ENCODE measurements at places on chromosomes 5 and 9. TPM values are rescaled to one million over a fixed set of nuclear protein-coding genes. Genes with fewer than 3 reads are reported as not detected.

JMY gene
- 6.3 TPM for total RNA-seq

FGD3 gene
- total RNA-seq: 43.5 TPM

ZNF366 gene
- total RNA-seq: not detected

TAF11L5 gene
- total RNA-seq: not detected

NME5 gene
- total RNA-seq: not detected

MAP1B gene
- total RNA-seq: 0.09 TPM

GRCh38 chr5:7871653-7872052, 2.7 kb downstream of the MTRR start:
- no peaks in the 10 kb centered on the region for H3K27me3 ChIP-seq
- peaks cover 58% of the 10 kb centered on the region for H3K36me3 ChIP-seq
- peak overlapping the region; percentile 10 for H3K4me3 ChIP-seq
- peaks cover 65% of the 10 kb centered on the region for H3K4me1 ChIP-seq
- peak; percentile 7 for DNase-seq
- H3K27ac ChIP-seq: peak overlapping the region; percentile 25

GRCh38 chr9:131045300-131046092, 36.5 kb downstream of the LAMC3 start:
- peaks cover 2% of the 10 kb centered on the region for H3K27me3 ChIP-seq
- no peaks in the 10 kb centered on the region for H3K36me3 ChIP-seq
- H3K4me3 ChIP-seq: no peak overlapping the region
- peak; percentile 56 for DNase-seq
- no peak overlapping the region for H3K27ac ChIP-seq

- DNase-seq: no peak
- H3K4me1 ChIP-seq: no peaks in the 10 kb centered on the region
- H3K27me3 ChIP-seq: no peaks in the 10 kb centered on the region
- no peak overlapping the region for H3K27ac ChIP-seq
Measured at GRCh38 chr5:30908356-30908755, 285.1 kb upstream of the CDH6 start.

GRCh38 chr9:97905228-97905627, 17.1 kb downstream of the TRMO start:
- peaks cover 31% of the 10 kb centered on the region for H3K36me3 ChIP-seq
- no peaks in the 10 kb centered on the region for H3K27me3 ChIP-seq
- peaks cover 77% of the 10 kb centered on the region for H3K4me1 ChIP-seq
- peak overlapping the region; percentile 89 for H3K27ac ChIP-seq
- H3K4me3 ChIP-seq: peak overlapping the region; percentile 78

DNA sequence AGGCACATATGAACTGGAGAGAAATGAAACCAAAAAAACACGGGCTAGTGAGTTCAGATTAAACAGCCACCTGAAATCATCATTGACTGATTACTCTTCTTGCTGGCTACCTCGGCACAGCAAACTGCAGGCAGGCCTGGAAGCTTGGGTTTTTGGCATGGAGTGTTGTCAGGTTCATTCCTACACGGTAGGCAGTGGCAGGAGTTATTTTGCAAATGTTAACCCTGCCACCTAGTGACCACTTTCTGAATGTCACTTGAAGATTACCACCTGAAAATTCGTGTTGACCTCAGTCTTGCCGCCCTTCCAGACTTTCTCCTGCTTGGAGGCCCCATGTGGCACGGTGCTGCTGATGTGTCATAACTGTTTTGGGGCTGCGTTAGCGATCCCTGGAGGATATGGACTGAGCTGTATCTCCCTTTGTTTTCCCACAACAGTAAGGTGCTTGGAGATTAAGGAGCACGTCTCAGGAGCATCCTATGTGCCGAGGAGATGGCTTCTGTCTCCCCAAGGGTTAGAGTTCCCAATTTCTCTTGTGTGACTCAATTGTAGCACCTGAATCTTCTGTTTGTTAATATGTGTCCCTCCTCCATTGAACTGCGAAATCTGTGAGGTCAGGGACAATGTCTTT, 12.7 kb upstream of the CD180 start:
- peak overlapping the region; percentile 25 for H3K27ac ChIP-seq
- peaks cover 2% of the 10 kb centered on the region for H3K27me3 ChIP-seq
- no peak overlapping the region for H3K4me3 ChIP-seq

DNA sequence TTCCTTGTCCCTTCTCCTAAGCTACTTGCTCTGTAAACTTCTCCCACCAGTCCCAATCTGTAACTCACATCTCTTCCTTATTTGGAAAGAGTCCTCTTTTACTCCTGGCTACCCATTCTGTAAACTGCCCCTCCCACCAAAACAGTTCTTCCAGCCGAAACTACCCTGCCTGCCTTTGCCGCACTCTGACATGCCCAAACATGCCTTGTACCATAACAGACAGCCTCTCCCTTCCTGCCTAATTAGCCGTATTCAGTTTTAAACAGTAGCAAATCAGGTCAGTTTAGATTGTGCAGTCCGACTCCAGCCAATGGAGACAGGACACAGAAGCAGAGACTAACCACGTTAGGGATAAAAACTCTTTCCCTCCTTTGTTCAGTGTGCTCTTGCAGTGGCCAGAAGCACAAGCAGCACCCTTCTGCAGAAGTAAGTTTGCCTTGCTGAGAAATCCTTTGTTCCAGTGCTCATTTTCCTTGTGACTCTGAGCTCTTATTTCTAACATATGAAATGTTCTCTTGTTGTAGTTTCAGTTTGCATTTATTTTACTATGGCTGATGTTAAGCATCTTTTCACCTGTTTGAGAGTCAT, 5.4 kb upstream of the GLT6D1 start:
- peaks cover 3% of the 10 kb centered on the region for H3K36me3 ChIP-seq
- H3K4me3 ChIP-seq: no peak overlapping the region

DNA sequence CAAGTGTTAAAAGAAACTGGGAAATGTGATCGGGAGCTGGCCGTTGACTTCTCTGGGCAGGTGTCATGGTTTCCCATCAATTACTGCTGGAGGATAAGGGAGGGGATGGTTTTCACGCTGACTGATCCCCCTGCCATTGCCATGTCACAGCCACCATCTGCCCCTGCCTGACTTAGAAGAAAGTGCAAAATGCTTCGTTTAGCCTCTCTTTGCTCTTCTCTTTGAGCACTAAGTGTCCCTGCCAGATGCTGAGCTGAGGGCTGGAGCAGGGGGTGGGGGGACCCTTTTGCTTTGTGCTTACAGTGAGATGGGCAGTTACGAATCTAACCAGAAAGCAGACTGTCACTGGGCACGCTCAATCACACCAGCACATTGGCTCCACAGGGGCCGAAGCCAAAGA, 138.4 kb upstream of the ALDH1B1 start:
- no peaks in the 10 kb centered on the region for H3K36me3 ChIP-seq
- H3K27ac ChIP-seq: no peak overlapping the region
- H3K4me1 ChIP-seq: no peaks in the 10 kb centered on the region
- DNase-seq: no peak
- H3K4me3 ChIP-seq: no peak overlapping the region
- no peaks in the 10 kb centered on the region for H3K27me3 ChIP-seq

- no peak for DNase-seq
- peaks cover 20% of the 10 kb centered on the region for H3K4me1 ChIP-seq
- no peak overlapping the region for H3K27ac ChIP-seq
- H3K27me3 ChIP-seq: peaks cover 4% of the 10 kb centered on the region
Measured at GRCh38 chr9:123281659-123282350, 13.4 kb upstream of the STRBP start.

GRCh38 chr5:6979061-6979460, 265.8 kb downstream of the TENT4A start:
- H3K4me3 ChIP-seq: no peak overlapping the region
- DNase-seq: no peak
- no peaks in the 10 kb centered on the region for H3K27me3 ChIP-seq
- H3K4me1 ChIP-seq: no peaks in the 10 kb centered on the region
- no peak overlapping the region for H3K27ac ChIP-seq

DNA sequence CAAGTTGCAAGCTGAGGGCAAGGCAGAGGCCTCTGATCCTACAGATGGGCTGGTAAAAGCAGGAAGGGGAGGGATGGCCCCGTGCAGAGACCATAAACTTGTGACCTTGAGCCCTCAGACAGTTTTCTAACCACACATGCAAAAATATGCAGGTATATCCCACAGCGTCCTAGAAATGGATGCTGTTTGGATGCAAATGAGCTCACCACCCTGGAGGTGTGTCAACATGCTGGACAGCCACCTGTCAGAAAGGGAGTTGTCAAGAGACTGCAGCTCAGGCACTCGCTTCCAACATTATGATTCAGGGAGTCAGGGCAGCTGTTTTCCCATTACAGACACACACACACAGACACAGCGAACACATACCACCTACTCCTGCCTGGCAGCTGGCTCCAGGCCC, 97.3 kb upstream of the PANK3 start:
- H3K4me1 ChIP-seq: no peaks in the 10 kb centered on the region
- H3K4me3 ChIP-seq: no peak overlapping the region
- no peak overlapping the region for H3K27ac ChIP-seq
- no peaks in the 10 kb centered on the region for H3K36me3 ChIP-seq
- DNase-seq: no peak

DNA sequence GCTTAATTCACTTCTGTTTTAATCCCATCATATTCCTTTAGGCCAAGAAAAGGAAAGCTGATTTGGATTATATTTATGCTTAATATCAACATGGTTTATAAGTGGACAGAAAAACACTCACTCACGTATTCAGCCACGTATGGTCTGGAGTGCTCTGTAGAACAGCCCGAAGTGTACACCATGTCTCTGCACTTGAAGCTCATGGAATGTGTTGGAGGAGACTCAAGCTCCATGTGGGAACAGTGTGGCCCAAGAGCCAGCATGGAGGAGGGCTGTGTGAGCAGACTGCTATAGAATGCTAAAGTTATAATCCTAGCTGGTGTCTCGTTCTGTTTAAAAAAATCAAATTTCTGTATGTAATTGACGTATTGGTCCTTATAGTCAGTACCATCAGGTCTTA, 32.9 kb downstream of the OTULINL start:
- H3K27me3 ChIP-seq: no peaks in the 10 kb centered on the region
- H3K27ac ChIP-seq: no peak overlapping the region
- H3K36me3 ChIP-seq: peaks cover 47% of the 10 kb centered on the region
- H3K4me3 ChIP-seq: no peak overlapping the region
- DNase-seq: no peak
- H3K4me1 ChIP-seq: no peaks in the 10 kb centered on the region

DNA sequence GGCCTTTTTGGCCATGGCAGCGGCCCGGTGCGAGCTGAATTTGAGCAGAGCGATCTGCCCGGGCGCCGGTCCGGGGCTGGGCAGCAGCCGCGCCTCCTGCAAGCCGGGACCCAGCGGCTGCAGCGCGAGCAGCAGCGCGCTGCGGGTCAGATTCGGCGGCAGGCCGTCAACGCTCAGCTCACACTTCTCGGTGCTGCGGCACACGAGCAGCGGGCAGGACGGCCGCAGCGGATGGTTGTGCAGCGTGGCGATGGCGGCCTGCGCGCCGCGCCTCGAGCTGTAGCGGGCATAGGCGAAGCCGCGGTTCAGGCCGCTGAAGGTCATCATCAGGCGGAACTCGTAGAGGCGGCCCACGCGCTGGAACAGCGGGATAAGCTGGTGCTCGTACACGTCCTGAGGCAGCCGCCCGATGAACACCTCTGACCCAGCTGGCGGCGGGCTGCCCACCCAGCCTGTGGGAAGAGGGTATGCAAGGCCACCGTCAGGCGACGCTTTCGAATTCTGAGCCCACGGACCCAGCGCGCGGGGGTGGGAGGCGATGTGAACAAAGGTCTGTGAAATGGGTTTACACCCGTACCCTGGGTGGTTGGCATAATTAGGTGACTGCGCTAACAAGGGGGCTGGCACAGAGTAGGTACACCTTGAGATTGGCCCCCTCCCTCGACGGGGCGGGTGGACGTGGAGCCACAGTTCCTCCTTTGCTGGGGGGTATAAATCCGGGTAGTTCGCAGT, 755 bp downstream of the DND1 start:
- H3K27ac ChIP-seq: no peak overlapping the region
- H3K4me3 ChIP-seq: no peak overlapping the region
- no peaks in the 10 kb centered on the region for H3K27me3 ChIP-seq
- peak; percentile 33 for DNase-seq
- peaks cover 4% of the 10 kb centered on the region for H3K4me1 ChIP-seq
- peaks cover 60% of the 10 kb centered on the region for H3K36me3 ChIP-seq

DNA sequence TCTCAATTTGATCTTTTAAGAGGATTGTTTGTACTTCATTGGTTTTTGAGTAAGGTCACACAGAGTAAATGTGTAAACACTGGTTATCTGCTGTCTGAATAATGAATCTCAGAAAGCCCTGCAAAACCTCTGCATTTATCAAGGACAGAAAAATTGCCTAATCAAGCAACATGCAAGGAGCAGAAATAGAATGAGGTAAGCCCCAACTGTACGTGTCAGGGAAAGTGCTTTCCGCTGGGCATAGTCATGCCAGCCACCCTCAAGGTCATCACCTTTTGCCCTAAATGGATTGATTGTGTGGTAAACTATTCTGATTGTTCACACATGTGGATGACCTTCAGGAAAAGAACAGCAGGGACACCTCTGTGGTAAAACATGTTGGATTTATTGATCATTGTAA, 376.9 kb upstream of the KCNN2 start:
- H3K4me3 ChIP-seq: no peak overlapping the region
- H3K27me3 ChIP-seq: no peaks in the 10 kb centered on the region
- H3K27ac ChIP-seq: no peak overlapping the region

- H3K36me3 ChIP-seq: no peaks in the 10 kb centered on the region
- H3K27ac ChIP-seq: no peak overlapping the region
- H3K4me3 ChIP-seq: no peak overlapping the region
- peaks cover 6% of the 10 kb centered on the region for H3K27me3 ChIP-seq
Measured at GRCh38 chr9:107472581-107473340, 16.8 kb downstream of the KLF4 start.

DNA sequence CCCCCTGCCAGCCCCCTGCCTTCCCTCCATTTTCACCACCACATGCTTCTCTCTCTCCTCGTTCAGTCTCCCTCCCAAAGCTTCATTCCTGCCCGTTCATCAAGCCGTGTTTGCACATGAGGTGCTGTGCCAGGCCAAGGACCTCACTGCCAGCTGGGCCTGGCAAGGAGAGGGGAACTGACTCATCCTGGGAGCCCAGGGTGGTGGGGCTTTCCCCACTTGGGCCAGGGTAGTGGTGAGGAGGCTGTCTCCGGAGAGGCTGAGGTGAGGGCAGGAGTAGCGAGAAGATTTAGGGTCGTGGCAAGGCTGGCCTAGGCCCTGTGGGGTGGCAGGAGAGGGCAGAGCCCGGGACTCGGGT, 30.4 kb upstream of the NOTCH1 start:
- H3K4me3 ChIP-seq: no peak overlapping the region
- H3K27me3 ChIP-seq: no peaks in the 10 kb centered on the region
- peak; percentile 19 for DNase-seq
- H3K4me1 ChIP-seq: peaks cover 5% of the 10 kb centered on the region

- no peak overlapping the region for H3K4me3 ChIP-seq
- no peaks in the 10 kb centered on the region for H3K36me3 ChIP-seq
- H3K4me1 ChIP-seq: peaks cover 7% of the 10 kb centered on the region
- DNase-seq: peak; percentile 88
Measured at GRCh38 chr5:172716796-172717313, 54.1 kb downstream of the DUSP1 start.
